Activated naive CD8-positive, alpha-beta T cell treated with anti-CD3 and anti-CD28 coated beads, Interleukin-2, amount 50 U/mL, for 24 hours (primary cell): ENCODE measurements at places on chromosomes 1 and 21.

DNA sequence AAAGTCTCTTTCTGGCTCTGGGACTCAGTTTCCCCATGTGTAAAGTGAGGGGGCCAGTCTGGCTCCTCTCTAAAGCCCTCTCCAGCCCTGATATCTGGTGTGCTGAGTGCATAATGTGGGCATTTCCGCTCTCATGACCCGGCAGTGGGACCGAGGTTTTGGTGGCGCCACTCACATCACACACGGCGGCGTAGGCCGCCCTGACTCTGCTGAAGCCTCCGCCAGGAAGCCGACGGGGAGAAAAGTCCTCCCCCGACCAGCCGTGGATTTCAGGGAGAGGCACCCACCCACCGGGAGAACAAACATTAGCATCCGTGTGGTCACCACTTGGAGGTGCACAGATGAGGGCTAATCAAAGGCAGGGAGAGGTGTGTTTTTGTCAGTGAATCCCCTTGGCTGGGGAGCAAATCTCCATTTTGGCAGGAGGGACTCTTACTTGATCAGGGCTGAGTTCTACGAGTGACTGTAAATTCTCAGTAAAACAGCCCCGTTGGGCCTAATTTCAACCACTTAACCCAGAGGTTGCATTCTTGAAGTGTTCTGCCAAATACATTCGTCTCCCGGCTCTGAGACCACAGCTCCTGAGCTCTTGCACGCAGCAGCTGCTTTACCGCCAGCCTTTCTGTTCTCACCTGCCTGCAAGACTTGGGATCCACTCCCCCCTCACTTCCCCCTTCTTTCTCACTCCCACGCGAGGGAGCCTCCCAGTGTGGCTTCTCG, 118.2 kb downstream of the FOXD2 start:
- H3K36me3 ChIP-seq: no peaks in the 10 kb centered on the region
- H3K27ac ChIP-seq: no peak overlapping the region
- H3K4me3 ChIP-seq: no peak overlapping the region
- DNase-seq: no peak
- no peaks in the 10 kb centered on the region for H3K4me1 ChIP-seq
- H3K27me3 ChIP-seq: peaks cover 11% of the 10 kb centered on the region

DNA sequence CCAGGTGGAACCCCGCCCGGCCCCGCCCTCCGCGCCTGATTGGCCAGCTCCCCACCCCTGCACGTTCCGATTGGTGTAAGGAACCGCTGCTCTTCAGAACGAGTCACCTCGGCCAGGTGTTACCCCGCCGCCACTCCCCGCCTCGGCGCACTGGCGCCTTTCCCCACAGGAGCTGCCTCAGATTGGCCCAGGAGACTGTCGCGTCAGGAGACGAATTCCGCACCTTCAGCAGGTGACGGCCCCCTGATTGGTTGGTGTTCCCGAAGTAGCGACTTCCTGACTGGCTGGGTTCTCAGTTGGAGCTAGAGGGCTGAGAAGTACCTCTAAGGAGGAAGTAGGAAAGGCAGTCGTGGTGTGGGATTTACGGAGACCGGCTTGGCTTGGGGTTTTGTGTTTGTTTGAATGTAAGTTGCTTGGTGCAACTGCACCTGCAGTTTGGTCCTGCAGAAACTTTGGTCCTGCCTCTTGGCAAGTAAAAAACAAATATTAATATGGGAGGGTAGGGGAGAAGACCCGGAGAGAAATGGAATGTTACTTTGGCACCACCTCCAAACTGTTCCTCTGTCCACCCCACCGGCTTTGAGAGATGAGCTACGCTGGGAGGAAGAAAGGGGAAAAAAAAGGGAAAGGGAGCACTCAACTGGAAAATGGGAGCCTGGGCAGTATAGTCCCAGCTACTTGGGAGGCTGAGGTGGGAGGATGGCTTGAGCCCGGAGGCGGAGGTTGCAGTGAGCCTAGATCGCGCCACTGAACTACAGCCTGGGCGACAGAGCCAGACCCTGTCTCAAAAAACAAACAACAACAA, 415 bp upstream of the F11R start:
- H3K4me1 ChIP-seq: peaks cover 42% of the 10 kb centered on the region
- H3K4me3 ChIP-seq: peak overlapping the region; percentile 87
- peak overlapping the region; percentile 82 for H3K27ac ChIP-seq
- H3K27me3 ChIP-seq: no peaks in the 10 kb centered on the region
- peaks cover 6% of the 10 kb centered on the region for H3K36me3 ChIP-seq
- peak; percentile 86 for DNase-seq

GRCh38 chr21:25127811-25128210, 479.5 kb downstream of the MRPL39 start:
- DNase-seq: no peak
- no peaks in the 10 kb centered on the region for H3K36me3 ChIP-seq

DNA sequence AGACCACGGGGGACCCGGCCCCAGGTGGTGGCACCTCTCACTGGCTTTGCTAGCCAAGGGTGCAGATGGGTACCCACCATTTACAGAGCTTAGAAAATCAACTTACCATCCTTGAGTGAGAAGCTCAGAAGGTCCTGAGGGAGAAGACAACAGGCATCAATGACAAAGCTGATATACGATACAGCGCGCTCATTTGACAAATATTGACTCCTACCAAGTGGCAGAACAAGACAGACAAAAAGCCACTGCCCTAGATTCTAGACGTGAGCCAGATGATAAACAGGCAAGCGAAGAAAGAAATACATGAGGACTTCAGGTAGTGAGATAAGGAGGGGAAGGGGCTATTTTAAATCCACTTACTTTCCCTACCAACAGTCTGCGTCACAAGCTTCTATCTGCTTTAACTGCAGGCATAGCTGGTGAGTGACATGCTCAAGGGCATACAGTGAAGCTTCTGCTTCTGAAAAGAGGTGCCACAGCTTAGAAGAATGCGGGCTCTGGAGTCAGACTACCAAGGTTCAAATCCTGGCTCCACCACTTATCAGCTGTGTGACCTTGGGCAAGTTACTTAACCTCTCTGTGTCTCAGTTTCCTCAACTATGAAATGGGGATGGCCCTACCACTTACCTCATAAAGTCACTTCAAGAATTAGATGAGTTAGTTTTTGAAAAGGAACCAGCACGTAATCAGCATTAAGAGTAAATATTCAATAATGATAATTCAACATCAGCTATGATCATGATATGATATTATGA, 29.1 kb downstream of the TMCO4 start:
- DNase-seq: no peak
- peaks cover 11% of the 10 kb centered on the region for H3K4me1 ChIP-seq
- H3K27me3 ChIP-seq: no peaks in the 10 kb centered on the region
- no peak overlapping the region for H3K4me3 ChIP-seq
- no peak overlapping the region for H3K27ac ChIP-seq

- DNase-seq: no peak
- H3K27me3 ChIP-seq: peaks cover 38% of the 10 kb centered on the region
- H3K27ac ChIP-seq: no peak overlapping the region
- H3K4me1 ChIP-seq: no peaks in the 10 kb centered on the region
- H3K4me3 ChIP-seq: no peak overlapping the region
- H3K36me3 ChIP-seq: no peaks in the 10 kb centered on the region
Observed at GRCh38 chr1:54981466-54981865, 1.0 kb downstream of the TMEM61 start.
